ENCODE measurements at places on chromosomes 12 and 14.
A peak's percentile ranks its signal among the peaks of the same experiment; 100 is the strongest.

GRCh38 chr12:69239922-69240630 is 707 bp downstream of the CPSF6 start:
- DNase-seq, result peak; percentile 57

GRCh38 chr14:50476134-50476533 is 56.2 kb downstream of the MAP4K5 start:
- DNase-seq, result no peak

- DNase-seq, result no peak
Observed at GRCh38 chr12:76936275-76937193, 57.7 kb upstream of the CSRP2 start.

DNA sequence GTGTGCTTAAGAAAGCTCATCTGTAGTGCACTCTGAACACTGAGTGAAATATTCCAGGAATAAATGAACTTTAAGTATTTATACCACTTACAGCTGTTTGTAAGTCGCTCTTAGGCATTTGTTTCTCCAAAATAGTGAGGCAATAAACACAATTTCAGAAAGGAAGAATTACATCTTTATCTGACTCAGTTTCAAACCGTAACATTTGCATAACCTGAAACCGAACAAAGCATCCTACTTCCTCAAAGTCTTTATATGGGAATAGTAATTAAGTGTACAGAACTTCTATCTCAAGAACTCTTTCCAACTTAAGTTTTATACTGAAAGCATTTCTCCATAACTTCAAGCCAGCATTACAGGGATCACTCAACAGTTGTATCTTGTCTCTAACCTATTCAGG is 58.4 kb downstream of the SOX5 start:
- no peak for DNase-seq

- DNase-seq, result no peak
Observed at GRCh38 chr12:113347-113746, 46.8 kb downstream of the IQSEC3 start.

- DNase-seq, result no peak
Observed at GRCh38 chr12:102513272-102513671, 32.9 kb upstream of the IGF1 start.

DNA sequence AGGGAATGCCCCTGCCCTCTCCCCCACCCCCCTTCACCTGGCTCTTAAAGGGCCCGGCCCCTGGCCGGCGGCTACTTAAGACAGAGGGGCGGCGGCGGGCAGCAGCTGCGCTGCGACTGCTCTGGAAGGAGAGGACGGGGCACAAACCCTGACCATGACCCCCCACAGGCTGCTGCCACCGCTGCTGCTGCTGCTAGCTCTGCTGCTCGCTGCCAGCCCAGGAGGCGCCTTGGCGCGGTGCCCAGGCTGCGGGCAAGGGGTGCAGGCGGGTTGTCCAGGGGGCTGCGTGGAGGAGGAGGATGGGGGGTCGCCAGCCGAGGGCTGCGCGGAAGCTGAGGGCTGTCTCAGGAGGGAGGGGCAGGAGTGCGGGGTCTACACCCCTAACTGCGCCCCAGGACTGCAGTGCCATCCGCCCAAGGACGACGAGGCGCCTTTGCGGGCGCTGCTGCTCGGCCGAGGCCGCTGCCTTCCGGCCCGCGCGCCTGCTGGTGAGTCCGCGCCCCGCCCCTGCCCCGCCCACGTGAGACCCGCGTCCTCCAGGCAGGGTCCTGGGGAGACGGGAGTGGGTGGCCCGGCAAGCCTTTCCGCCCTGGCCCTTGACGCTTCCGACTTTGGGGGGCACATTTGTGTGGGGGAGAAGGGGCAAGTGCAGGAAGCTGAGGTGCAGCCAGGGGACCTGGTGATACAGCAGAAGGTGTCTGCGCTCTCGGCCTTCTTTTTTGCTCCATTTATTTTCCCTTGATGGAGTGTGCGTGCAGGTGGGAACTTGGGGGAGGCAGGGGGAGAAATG is at the start of gene IGFBP6:
TSS of gene IGFBP6 (plus strand) at position 104 of the 790 bp plus-strand sequence. CDS start at position 155, 51 bp downstream.
- peak; percentile 77 for DNase-seq

DNA sequence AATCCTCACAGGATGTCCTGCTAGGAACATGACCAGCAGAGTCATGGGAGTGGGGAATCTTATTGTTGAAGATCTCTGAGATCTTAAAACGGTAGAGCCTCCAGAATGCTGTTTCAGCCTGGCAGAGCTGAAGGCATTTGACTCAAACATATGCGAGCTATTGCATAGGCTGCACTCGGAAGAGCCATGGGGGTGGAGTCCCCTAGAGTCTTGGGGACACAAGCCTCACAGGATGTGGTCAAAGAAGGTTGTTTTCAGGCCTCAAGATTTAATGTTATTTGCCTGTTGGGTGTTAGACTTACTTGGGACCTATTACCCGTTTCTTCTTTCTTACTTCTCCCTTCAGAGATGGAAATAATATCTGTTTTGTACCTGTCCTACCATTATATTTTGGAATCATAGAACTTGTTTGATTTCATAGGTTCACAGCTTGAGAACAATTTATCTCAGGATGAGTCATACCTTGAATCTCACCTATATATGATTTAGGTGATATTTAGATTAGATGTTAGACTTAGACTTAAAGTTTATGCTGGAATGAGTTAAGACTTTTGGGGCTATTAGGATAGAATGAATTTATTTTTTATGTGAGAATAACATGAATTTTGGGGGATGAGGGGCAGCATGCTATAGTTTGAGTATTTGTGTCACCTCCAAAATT is 172.2 kb upstream of the ATP2B1 start:
- DNase-seq, result peak; percentile 45

GRCh38 chr14:23514644-23514957 is 37.0 kb downstream of the ZFHX2 start:
- no peak for DNase-seq

DNA sequence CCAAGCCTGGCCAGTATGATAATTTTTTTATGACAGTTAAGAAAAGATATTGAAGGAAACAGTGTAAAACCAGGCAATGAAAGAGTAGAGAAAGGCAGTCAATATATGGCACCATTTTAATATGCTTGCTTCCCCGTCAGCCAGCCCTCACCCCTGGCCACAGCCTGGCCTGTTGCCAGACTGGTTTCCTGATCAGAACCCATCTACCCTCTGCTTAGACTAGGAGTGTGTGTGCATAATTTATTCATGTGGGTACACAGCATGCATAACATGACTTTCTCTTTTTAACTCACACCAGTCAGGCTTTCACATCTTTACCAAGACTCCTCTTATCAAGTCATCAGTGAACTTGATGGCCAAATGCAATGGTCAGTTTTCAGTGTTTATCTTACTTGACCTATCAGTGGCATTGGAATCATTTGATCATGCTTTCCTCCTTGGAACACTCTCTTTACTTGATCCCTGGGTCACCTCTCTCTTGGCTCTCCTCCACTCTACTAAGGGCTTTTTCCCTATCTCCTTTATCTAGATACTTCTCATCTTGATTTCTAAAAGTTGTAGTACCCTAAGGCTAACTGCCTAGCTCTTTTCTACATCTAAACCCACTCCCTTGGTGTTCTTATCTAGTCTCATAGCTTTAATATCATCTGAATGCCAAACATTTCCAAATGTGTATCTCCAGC is 10.0 kb upstream of the GPR19 start:
- DNase-seq, result peak; percentile 63

DNA sequence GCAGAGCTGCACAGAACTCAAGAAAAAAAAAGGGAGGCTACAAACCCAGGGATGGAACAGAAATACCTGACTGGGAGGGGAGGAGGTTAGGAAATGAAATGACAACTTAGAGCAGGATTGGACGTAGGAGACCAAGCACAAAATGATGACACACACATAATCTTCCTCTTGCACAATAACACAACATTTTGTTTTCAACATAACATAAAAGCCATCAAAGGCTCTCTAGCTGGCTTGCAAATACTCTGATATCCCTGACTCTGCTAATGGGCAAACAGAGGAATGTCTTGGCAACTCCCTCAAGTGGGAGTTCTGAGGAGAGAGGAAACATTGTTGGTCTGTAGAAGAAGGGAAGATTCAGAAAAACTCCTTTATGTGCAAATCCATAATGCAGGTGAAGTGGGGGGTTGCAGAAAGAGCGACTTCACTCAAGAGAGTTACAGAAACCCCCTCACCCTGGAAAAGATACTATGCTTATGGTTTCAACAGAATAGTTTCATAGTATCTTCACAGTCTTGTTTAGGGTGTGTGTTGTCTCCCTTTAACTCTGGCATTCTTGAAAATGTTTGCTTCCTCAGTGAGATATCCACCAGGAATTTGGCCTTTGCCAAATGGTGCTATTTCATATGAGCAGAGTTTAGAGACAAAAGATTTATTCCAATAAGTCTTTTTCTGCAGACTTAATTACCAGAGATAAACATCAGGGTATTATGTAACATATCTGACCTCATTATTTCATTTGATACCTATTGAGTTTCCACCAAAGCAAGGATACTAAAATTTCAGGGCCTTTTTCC is 43.8 kb upstream of the LTBP2 start:
- no peak for DNase-seq

- DNase-seq, result no peak
Observed at GRCh38 chr12:18853570-18854366, 115.8 kb downstream of the CAPZA3 start.

All from stimulated activated naive CD8-positive, alpha-beta T cell treated with anti-CD3 and anti-CD28 coated beads, Interleukin-15, Interleukin-2, amounts not matched to agents 100 U/mL and 50 U/mL, for 24 hours (primary cell).